CD4-positive, alpha-beta T cell treated with Interleukin-12 subunit alpha and Interleukin-12 subunit beta, for 1 hour (primary cell): ENCODE measurements at places on chromosomes 1 and 21.
A peak's percentile ranks its signal among the peaks of the same experiment; 100 is the strongest.

- no peak for DNase-seq
Measured at GRCh38 chr1:43688594-43689000, 18.7 kb upstream of the ST3GAL3 start.

DNA sequence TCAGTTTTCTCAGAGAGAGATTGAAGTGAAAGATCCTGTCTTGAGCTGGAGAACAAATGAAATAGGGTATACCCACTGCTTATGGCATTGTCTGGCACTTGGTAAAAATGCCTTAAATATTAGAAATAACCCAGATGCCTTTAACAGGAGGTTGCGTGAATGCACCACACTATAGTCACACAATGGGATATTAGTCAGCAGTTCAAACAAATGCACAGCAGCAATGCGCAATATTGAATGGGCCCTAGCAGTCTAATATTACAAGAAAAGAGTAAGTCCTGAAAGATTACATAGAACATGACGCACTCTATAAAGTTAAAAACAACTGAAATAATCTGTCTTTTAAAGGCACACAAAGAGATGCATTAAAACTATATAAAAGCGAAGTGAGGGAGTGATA is 161.1 kb downstream of the EDEM3 start:
- no peak for DNase-seq

GRCh38 chr1:43868741-43869067 is 64.9 kb upstream of the ARTN start:
- DNase-seq: no peak

GRCh38 chr1:198678301-198678836 is 39.5 kb downstream of the PTPRC start:
- peak; percentile 84 for DNase-seq

GRCh38 chr1:100791586-100791985 is 72.0 kb downstream of the VCAM1 start:
- no peak for DNase-seq

GRCh38 chr1:47935856-47936255 is 61.3 kb downstream of the TRABD2B start:
- no peak for DNase-seq

DNA sequence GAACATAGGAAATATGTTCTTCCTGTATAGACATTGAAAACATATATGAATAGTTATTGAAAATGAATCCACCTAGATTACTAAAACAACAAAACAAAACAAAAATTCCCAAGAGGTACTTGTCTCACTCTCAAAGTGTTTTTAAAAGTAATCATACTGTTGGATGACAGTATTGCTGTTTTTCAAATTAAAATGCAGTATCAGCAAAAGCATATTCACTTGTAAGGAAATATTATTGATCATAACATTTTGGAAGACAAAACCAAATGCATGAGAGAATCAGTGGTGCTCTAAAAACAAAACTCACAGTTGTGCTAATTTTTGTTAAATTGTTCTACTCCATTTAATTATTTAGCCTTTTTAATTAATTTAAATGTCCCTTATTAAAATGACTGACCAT is 131.0 kb downstream of the COL11A1 start:
- no peak for DNase-seq

DNA sequence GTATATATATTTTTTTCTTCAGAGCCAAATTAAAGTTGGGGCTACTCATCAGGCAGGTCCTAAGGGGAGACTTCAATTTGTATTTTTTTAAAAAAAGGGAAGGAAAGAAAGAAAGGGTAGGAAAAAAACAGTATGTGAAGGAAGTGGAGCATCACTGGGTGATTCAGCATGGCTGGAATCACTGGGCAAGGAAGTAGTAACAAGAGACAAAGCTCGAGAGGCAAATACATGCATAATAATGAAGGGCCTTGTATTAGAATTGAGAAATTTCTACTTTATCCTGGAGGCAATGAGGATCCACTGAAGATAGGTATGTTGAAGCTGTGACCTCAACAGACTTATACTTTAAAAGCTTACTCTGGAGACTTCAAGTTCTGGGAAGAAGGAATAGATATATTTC is 184.4 kb downstream of the COQ8A start:
- DNase-seq: no peak

DNA sequence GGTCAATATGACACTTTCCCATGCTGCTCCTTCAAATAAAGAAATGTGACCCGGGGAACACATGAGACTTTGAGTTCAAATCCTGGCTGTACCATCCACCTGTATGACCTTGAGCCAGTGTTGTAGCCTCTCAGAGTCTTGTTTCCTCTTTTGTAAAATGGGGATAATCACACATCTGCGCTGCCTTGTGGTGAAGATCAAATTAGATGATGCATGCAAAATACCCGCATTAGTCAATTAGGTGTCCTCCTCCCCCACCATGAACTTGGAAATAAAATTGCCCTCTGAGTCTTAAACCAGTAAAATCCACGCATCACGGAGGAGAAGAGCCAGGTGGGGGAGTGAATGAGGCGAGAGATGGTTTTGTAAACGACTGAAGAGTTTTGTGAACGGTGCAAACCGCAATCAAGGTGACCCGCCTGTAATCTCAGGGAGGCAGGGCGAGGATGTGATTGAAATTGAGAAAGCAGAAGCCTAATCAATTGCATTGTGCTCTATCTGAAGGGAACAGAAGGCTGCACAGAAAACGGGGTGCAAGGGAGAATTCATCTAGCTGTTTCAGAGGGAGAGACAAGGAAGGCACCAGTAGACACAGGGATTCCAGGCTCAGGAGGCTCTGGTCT is 5.8 kb upstream of the AHDC1 start:
- DNase-seq: no peak
